Stimulated activated CD4-positive, alpha-beta T cell treated with anti-CD3 and anti-CD28 coated beads, Interleukin-15, amount 100 ng/mL, for 1 hour (primary cell): ENCODE measurements at places on chromosomes 11 and 22.

GRCh38 chr22:49367041-49367697 is 460.5 kb downstream of the BRD1 start:
- no peak for DNase-seq

- DNase-seq: no peak
Observed at GRCh38 chr11:119974051-119974450, 163.9 kb downstream of the TRIM29 start.

GRCh38 chr11:122108828-122109227 is 7.2 kb downstream of the BLID start:
- DNase-seq: no peak

DNA sequence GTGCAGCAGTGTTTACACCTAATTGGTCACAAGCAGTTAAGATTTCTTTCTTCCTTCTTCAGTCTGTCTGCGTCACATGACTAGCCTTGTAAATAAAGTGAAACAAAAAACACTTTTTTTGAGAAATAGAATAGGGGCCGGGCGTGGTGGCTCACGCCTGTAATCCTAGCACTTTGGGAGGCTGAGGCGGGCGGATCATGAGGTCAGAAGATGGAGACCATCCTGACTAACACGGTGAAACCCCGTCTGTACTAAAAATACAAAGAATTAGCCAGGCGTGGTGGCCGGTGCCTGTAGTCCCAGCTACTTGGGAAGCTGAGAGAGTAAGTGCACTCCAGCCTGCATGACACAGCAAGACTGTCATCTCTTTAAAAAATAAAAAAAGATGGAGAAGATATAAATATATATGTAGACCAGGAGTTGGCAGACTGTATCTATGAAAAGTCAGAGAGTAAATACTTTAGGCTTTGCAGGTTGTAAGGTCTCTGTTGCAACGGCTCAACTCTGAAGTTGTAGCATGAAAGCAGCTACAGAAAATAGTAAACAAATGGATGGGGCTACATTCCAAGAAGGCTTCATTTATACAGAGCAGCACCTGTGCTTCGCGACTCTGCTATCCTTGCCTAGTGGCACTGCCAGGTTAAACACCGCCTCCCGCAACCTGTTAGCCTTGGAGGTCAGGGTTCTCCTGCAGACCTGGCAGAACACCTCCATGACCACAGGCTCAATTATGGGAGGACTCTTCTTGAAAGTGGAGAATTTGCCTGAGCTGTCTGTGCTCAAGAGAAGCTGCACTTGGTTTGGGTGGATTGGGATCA is 55.9 kb downstream of the PPP6R2 start:
- DNase-seq: no peak

GRCh38 chr11:46391578-46392420 is at the start of gene CHRM4:
Gene CHRM4 (minus strand): TSS chr11:46391776. CDS start chr11:46386557, 5,219 bp downstream.
- no peak for DNase-seq

DNA sequence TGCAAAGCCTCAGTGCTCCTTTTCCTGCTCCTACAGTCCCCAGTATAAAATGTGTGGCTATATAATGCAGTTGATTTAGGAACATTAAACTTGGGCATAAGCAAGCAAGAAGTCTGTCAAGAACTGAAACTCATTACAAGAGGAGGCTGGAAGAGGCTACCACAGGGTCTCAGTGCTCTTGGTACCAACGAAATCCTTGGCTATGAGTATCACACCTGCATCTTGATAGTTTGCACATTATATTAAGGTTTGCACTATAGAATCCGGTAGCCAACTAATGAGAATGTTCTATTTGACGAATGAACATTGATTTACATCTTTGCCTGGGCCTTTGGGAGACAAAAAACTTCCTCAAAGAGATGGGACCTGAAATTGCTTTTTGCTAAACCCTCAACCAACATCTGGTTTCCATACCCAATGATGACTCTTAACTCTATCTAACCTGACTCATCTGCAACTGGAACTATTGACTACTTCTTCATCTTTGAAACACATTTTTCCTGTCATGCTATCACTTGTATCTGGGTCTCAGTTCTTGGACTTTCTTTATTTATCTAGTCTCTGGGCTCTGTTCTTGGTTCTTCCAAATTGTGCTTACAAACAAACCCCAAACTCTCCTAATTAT is 207.2 kb upstream of the CTSC start:
- no peak for DNase-seq
